Stimulated activated CD4-positive, alpha-beta T cell treated with anti-CD3 and anti-CD28 coated beads, Interleukin-1b, Interleukin-23, amount 100 ng/mL, for 24 hours (primary cell): ENCODE measurements at places on chromosomes 5 and 9.

DNA sequence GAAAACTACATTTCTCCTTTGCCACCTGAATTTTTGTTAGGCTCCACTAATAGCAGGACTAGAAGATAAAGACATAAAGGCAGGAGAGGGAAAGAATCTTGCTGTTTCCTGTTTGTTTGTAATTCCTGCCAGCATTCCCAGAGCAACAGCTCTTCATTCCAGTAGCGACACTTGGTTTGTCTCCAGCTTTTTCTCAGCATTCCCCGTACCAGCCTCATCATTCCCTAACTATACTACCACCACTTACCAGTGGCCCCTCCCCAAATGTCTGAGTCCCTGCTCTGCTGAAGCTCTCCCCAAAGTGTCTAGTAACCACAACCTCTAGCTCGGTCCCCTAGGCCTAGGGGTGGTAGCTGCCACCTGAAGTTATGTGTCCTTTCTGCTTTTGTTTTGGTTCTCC lies 18.6 kb downstream of the CETN3 start:
- no peak for DNase-seq

DNA sequence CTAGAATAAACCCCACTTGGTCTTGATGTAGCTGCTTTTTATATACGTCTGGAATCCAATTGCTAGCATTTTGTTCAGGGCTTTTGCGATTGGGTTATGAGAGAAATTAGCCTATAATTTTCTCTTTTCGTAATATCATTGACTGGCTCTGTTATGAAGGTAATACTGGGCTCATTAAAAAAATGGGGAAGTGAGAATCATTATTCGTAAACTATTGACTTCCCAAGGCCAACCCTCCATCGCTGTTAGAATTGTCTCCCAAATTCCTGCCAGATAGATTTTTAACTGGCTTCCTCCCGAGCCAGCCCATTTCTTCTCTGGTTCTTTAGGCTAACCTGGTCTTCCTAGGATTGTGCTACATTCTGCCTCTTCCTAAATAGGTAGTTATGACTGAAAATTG lies 35.9 kb upstream of the GRPEL2 start:
- DNase-seq: no peak

- no peak for DNase-seq
These were observed 3.4 kb downstream of the RPL37 start for GRCh38 chr5:40831346-40832210.

- no peak for DNase-seq
These were observed 56.1 kb upstream of the PIP5K1B start for GRCh38 chr9:68648971-68649370.

GRCh38 chr9:2559192-2560152 lies 62.1 kb upstream of the VLDLR start:
- no peak for DNase-seq

DNA sequence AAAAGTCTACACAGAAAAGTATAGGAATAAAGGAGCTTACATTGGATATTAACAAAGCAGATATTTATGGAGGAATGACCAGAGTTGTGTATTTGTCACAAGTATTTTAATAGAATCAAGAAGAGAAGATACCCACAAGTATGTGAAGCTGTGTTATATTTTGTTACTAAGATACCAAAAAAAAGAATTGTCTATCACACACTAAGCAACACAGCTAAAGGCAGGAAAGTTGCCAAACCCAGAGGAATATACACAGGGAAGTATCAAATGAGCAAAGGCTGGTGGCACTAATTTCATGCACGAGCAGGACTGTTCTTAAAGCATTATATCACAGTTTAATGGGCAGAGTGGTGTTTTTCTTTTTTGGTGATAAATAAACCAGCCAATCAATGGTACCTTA lies 30.9 kb upstream of the RAI14 start:
- no peak for DNase-seq

DNA sequence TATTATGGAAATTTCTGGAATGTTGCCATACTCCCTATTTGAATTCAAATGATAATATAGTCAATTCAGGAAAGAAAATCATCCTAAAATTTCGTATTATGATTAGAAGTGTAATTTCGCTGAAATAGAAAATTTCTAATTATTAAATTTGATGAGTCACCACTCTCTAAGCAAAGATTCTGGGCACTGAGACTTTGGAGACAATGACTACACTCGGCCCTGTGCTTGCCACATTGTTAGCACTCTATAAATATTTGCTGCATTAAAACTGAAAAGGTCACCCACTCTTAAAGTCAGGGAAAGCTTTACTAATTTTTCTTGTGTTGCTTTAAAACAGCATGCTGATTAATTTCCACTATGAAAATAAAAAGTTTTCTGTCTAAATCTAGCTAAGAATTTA lies 240.3 kb downstream of the TLE4 start:
- no peak for DNase-seq

- no peak for DNase-seq
These were observed 83.0 kb upstream of the PRLR start for GRCh38 chr5:35313291-35313690.

- DNase-seq: no peak
These were observed 1.2 kb downstream of the N4BP3 start for GRCh38 chr5:178114325-178115135.

DNA sequence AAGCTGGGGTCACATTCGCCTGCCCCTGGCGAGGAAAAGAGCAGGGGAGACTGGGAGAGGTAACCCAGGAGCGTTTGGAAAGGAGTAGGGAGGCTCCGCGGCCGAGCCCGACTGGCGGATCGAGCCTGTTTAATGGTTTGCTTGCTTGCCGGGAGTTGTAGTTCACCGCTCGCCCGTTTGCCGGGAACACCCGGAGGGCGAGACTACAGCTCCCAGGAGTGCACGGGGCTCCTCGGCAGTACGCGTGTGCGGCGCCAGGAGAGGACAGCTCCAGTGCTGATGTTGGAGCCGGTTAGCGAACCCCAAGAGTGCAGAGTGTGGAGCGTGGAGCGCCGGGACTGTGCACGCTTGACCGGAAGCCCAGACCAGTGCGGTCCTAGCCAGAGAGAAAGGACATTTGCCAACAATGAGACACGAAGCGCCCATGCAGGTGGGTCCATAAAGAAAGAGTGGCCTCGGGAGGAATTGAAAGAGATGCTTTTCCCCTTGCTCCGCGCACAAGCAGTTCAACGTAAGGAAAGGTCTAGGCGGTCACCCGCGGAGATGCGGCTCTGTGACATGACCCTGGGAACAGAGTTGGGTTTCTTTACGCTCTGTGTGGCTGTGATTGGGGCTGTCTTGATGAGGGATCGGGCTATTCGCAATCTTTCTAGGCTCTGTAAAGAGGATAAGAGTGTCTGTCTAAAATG lies at the start of gene RAB3C:
Gene RAB3C, plus strand, starts transcription at position 273 of the 689 bp plus-strand sequence. Its CDS starts 134 bp downstream, at position 407.
- peak; percentile 9 for DNase-seq

DNA sequence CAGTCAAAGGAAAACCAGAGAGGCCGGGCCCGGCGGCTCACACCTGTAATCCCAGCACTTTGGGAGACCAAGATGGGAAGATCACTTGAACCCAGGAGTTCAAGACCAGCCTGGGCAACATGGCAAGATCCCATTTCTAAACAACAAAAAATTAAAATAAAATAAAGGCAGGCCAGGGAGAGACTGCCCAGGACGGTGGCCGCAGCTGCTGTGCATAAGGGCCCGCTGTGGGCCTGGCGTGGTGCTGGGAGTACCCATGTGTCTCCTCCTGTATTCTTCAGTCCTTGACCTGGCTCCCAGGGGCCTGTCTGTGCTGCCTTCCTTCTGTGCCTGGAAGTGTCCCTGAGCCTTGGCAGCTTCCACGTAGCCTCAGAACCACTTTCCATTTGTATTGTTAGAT lies 56.8 kb upstream of the CNOT6 start:
- no peak for DNase-seq

DNA sequence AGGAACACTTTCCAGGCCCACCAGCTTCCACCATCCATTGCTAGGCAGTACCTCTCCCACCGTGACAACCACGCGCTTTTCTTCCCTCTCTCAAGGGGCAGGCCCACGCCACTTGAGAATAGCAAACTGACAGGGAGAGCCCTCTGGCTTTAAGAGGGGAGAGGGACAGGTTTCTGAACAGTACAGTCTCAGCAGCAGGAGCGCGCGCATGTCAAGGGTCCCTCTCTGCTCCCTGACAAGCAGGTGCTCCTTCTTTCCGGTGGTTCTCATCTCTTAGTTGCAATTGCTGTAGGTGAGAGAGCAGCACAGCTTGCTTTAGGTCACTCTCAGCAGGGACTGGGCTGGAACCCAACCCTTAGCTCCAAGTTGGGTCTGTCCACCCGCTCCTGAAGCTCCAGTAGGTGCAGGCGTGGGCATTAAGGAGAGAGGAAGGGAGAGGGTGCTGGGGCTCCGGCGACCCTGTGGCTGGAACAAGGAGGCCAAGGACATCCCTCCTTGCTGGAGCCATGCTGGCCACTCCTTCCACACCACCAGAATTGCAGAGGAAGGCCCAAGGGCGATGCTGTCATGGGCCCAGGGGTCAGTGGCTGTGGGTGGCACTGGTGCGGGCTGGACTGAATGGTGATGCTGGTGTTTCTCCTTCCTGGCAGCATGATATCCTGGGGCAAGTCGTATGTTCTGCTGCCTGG lies 9.0 kb upstream of the PHF2 start:
- DNase-seq: no peak

DNA sequence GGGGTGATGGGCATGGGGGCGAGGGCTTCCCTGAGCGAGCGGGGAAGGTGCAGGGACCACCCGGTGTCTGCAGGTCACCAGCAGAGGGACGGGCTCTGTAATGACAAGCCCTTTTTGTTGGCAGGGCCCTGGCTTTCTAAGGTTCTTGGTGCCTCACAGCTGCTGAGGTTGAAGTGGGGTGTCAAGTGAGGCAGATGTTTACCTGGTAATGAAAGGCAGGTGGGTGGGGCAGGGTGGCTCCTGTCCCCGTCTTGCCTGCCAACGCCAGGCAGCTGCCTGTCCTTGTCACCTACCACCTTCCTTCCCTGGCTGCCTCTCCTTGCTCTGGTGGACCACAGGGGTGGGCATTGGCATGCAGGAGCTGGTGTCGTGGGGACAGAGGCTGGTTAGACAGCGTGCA lies 41.0 kb upstream of the SEMA4D start:
- DNase-seq: no peak

DNA sequence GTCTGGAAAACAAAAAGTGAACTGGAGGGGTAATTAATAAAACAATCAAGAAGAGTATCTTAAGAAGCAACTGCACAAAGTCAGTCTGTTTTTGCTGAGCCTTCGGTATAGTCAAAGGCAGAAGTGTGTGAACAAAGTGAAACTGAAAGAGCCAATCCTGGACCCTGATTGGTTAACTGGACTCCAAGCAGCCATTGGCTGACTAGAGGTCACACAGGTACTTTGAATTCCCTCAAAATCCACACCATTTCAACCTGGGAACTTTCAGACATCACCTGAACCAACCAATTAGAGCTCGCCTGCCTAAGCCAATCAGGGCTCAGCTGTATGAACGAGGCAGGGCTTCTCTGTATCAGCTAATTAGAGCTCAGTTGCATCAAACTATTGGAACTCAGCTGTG lies 286.7 kb downstream of the TLE4 start:
- no peak for DNase-seq

- DNase-seq: no peak
These were observed 13.5 kb upstream of the ANKRD33B start for GRCh38 chr5:10550222-10550995.
